ENCODE measurements at places on chromosomes 4 and X.

DNA sequence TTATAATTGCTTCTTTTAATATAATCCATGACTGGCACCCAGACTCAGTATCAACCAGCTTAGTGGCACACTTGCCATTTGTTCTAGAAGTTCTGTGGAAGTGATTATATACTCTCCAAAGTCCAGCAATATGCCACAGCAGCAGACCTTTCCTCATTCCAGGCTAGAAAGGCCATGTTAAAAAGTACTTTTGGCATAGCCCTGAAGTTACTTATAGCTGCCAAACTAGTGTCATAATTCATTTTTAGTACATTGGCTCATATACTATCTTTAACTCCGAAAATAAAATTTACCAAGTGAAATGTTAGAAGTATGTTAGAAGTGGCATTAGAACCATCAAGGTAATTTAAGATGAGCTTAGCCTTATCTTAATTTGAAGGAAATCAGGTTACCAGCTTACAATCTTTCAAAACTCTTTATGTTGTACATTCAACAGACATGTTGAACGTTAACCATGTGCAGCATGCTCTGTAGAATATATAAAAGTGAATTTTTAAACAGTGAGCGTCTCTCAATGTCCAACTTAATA, 714.2 kb upstream of the LCORL start:
- no peak for DNase-seq

GRCh38 chr4:65893271-65893670, 223.0 kb upstream of the EPHA5 start:
- no peak for DNase-seq

- no peak for DNase-seq
Measured at GRCh38 chr4:152010710-152011079, 249.9 kb upstream of the GATB start.

- DNase-seq: no peak
Measured at GRCh38 chrX:9598344-9598743, 133.5 kb downstream of the TBL1X start.

DNA sequence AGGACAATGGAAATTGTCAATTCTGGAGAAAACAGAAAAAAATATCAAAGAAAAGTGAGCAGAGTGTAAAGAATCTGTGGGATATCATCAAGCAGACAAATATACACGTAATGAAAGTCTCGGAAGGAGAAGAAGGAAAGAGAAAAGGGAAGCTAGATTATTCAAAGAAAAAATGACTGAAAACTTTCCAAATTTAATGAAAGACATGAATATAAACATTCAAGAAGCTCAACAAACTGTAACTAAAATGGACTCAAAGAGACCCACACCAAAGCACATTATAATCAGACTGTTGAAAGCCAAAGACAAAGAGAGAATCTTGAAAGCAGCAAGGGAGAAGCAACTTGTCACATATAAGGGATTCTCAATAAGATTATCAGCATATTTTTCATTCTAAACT, 28.3 kb downstream of the PARM1 start:
- no peak for DNase-seq

DNA sequence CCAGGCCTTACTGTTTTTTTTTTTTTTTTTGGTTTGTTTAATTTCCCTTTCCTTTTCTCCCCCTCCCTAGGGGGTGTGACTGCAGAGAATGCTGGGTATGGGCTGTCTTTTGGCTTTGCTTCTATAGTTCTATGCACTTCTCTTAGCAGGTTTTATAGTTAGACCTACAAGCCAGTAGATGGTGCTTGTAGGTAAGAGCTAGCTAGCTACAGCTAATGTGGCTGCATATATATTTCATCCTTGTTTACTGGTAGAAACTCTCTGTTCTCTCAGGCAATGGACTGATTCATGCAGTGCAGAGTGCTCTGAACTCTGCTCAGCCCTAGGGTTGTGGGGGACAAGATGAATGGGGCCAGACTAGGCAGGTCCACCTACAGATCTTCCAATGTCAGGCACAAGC, 246.4 kb downstream of the SH2D1A start:
- DNase-seq: no peak

- DNase-seq: no peak
Measured at GRCh38 chr4:25696409-25696808, 40.8 kb downstream of the SLC34A2 start.

- DNase-seq: no peak
Measured at GRCh38 chrX:69539437-69539836, 35.3 kb downstream of the NALF2 start.

DNA sequence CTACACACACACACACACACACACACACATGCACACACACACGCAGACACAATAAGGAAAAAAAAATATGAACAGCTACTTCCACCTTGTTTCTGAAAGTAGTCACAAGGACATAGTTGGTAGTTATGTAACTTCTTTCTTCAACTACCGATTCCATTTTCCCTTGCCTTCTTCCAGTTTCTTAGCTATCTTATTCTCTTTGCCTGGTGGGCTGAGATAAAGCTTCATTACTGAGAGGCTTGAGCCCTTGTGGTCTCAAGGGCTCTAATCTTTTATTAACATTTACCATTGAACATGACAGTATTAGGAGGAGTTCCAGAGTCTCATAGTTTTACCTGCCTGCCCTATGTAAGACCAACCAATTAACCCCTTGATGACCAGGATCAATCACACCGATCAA, 8.9 kb upstream of the SMIM10 start:
- DNase-seq: no peak

DNA sequence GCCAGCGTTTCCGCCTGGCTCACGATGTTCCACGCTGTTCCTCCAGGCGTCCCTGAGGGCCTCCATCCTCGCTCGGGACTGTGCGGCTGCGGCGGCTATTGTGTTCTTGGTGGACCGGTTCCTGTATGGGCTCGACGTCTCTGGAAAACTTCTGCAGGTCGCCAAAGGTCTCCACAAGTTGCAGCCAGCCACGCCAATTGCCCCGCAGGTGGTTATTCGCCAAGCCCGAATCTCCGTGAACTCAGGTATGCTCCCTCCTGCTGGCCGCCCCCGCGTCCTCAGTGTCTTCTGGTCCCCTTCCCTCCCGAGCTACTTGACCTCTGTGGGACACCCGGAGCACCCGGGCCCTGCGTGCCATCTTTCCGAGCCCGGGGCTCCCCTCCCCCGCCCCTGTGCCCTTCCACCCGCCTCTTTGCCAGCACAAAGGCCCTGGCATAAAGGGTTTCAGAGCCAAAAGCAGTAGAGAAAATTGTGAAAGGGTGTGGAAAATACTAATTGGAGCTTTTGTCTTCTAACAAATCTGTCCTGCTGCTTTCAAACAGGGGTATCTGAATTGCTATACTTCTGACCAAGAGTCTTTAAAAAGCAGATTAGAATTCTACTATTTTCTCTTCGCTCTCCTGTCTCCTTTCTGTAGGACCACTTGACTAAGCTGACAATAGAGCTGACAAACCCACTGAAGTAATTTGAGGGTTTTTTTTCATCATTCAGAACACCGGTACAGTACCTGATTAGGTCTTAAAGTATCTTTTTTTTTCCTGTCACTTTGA, 104.0 kb downstream of the NEUROG2 start:
- no peak for DNase-seq

GRCh38 chr4:139227729-139228404, 50.8 kb upstream of the ELF2 start:
- no peak for DNase-seq

DNA sequence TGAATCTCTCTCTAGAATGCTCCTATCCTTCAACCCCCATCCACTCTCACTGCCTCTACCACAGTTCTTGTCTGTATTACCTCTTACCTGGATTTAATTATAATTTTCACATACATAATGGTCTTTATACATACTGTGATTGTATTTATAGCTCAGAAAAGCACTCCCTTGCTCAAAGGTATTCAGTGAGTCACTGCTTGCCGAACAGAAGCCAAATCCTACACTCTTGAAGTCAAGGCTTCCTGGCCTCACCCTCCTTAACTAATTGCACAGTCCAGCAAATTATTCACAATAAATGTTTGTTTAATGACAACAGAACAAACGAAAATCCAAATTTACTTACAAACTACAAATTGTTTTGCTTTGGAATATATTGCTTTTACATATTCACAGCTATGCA, 159.5 kb downstream of the KLHL13 start:
- DNase-seq: no peak

DNA sequence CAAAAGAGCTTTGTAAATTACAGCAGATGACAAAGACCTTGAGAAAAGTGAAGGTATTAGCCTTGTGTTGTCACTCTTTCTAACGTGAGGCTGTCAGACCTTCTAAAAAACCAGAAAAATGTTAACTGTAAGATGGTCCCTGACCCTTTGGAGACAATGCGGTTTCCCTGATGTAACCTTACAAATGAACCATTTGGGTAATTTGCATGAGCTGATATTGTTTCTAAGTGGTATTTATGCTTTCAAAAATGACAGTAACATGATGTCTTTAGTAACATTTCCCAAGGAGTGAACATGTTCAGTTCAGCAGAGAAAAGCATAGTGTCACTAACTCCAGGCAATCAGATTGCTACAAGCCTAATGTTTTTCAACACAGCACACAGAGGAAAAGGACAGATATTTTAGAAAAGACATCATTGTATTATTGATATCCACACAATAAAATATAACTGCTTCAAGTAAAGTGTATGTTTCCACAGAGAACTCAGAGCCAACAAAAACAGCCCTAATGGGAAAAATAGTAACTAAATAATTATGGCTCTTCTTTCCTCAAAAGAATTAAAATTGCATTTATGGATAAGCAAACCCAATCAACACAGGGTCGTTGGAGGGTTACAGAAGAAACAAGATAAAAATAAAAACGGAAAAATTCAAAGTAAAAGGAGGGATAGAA, 434.4 kb downstream of the KCNIP4 start:
- DNase-seq: no peak

DNA sequence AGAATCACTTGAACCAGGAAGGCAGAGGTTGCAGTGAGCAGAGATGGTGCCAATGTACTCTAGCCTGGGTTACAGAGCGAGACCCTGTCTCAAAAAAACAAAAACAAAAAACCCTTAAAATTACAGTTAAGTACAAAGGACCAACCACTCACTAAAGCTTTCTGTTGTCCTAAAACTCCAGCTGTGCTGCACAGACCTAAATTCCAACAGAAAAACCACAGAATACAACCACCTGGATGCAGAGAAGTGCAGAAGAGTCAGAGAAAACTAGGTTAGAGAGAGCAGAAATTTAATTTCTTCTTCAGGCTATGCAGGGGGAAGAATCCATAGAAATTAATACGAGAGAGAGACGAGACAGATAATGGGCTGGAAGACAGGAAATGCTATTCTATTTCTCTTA, 376.8 kb upstream of the CXorf51A start:
- no peak for DNase-seq

DNA sequence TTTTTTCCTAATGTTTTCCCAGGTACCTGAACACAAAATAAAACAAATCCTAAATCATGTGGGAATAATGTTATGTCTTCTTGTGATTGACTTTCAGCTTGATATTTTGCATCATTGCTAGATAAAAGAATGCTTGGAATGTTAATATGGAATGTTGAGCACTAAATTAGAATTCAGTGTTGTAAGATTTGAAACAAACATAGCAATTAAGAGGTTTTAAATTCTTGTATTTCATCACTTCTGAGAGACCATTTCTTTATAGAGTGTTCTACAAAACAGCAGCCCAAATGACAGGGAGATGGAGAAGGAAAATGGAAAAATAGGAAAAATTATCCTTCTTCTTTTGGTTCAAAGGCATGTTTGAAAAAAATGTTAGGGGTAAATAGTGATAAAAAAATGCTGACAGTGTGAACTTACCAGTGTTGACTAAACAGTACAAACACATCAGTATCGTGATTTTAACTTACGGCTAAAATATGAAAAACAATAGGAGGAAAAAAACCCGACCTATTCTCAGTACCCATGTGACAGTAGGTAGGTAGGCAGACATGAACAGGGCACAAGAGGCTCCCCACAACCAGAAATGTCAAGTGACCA, 102.6 kb upstream of the PDE5A start:
- DNase-seq: no peak
